HFFc6 (cell line): ENCODE measurements at places on chromosomes 4 and X. TPM values are rescaled to one million over a fixed set of nuclear protein-coding genes. Genes with fewer than 3 reads are reported as not detected.

- no peak for DNase-seq
Measured at GRCh38 chr4:116469582-116469981, 615.8 kb downstream of the TRAM1L1 start.

The AFM gene
- not detected in 2 replicates for total RNA-seq

GRCh38 chr4:7546809-7547367 is 112.2 kb upstream of the PSAPL1 start:
- peak; percentile 53 for DNase-seq

The BGN gene
- total RNA-seq, result 322 to 415 TPM (median 351 TPM) in 3 replicates

The F11 gene
- not detected in 2 replicates for total RNA-seq

- no peak for DNase-seq
Measured at GRCh38 chr4:40402556-40402955, 67.4 kb downstream of the CHRNA9 start.

- no peak for DNase-seq
Measured at GRCh38 chrX:38806875-38807621, 5.8 kb downstream of the MID1IP1 start.

The IRAK1 gene
- total RNA-seq, result 108 to 132 TPM (median 118 TPM) in 3 replicates

GRCh38 chr4:123453061-123453680 is 56.6 kb downstream of the SPRY1 start:
- DNase-seq, result peak; percentile 32

DNA sequence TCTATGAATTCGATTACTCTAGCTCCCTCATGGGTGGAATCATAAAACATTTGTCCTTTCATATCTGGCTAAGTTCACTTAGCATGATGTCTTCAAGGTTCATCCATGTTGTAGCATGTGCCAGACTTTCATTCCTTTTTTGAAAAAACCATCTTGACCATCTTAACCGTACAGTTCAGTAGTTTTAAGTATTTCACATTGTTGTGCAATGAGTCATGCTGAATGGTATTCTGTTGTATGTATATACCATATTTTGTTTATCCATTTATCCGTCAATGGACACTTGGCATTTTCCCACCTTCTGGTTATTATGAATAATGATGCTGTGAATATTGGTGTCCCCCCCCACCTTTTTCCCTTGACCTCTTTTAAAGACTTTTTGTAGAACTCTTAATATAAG is 72.4 kb upstream of the TLR2 start:
- peak; percentile 9 for DNase-seq

The TLR1 gene
- 0.07 to 0.10 TPM in 2 of 3 replicates, not detected in the other for total RNA-seq

- no peak for DNase-seq
Measured at GRCh38 chr4:96993560-96993959, 1149.7 kb downstream of the STPG2 start.

DNA sequence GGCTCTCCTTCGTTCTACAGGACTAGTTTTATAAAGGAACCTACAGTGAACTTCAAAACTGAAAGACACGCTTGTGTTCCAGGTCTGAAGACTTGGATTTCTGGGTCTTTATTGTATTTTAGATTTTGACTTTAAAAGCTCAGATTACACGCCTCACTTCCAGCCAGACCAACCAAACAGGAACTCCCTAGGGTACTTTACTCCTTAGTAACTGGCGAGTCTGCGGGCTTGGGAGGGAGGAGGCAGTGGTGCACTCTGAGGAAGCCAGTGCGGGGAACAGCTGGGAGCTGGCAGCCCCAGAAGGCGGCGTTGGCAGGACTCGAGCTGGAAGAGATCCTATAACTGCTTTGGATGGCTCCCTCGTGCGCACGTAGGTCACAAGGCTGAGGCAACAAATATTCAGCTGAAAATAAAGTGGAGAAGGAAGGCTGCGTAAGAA is 391 bp upstream of the PHKA1 start:
- no peak for DNase-seq

GRCh38 chr4:24003926-24004325 is 114.1 kb upstream of the PPARGC1A start:
- no peak for DNase-seq

DNA sequence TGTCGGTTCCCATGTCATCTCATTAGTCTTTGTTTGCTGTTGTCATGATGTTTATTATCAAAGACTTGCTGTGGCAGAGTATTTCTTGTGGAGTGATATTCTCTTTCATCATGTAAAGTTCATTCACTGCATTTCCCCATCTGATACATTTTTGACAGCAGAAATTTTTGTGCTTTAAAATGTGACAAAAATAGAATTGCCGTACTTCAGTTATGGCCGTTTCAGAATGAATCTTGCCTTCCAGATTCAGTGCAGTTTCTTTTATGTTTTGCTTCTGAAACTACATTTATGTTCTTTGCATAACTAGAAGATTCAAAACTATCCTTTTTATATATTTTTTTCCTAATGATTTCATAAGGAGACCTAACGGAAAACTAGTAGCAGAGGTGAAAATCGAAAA is 10.0 kb downstream of the CSTF2 start:
- DNase-seq, result no peak

The NOCT gene
- total RNA-seq, result 19.3 to 24.1 TPM (median 23.5 TPM) in 3 replicates

The LUZP4 gene
- not detected in 3 replicates for total RNA-seq

- peak; percentile 82 for DNase-seq
Measured at GRCh38 chrX:10634392-10635161, 14.2 kb upstream of the MID1 start.

DNA sequence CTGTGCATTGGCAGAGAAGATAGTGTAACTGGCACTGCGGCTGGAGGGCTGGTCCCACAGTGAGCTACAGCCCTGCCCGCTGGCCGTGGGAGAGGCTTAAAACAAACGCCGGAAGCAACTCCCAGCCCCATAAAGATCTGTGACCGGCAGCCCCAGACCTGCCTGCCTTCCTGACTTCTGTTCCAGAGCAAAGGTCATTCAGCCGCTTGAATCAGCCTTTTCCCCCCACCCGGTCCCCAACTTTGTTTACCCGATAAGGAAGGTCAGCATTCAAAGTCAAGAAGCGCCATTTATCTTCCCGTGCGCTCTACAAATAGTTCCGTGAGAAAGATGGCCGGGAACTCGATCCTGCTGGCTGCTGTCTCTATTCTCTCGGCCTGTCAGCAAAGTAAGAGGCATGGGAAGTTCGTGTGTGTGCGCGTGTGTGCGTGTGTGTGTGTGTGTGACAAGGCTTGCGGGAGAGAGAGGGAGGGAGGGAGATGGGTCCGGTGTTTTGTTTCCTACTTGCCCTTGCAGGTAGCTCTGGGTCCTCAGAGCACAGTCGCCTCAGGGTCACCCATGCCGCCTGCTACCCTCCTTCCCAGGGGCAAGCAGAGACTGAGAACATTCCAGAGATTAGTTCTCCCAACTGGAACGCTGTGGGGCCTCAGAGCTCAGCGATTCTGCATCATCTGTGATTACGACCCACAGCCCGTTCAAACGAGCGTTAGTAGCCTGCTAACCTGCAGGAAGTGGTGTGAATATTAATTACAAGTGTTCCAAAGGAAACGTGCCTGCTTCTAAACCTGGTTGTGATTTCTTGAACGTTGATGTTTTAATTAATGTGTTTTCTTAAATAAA is at the start of gene MGST2:
TSS of gene MGST2 (plus strand) at position 130 of the 840 bp plus-strand sequence. CDS start at position 331, 201 bp downstream.
- peak; percentile 68 for DNase-seq

- DNase-seq, result no peak
Measured at GRCh38 chr4:72629540-72629939, 60.5 kb upstream of the ADAMTS3 start.

The CT45A1 gene
- total RNA-seq, result not detected in 3 replicates

- DNase-seq, result no peak
Measured at GRCh38 chrX:12227412-12228041, 89.3 kb downstream of the FRMPD4 start.

The NEUROG2 gene
- not detected in 3 replicates for total RNA-seq

GRCh38 chr4:124997991-124998390 is 285.5 kb upstream of the ANKRD50 start:
- no peak for DNase-seq

DNA sequence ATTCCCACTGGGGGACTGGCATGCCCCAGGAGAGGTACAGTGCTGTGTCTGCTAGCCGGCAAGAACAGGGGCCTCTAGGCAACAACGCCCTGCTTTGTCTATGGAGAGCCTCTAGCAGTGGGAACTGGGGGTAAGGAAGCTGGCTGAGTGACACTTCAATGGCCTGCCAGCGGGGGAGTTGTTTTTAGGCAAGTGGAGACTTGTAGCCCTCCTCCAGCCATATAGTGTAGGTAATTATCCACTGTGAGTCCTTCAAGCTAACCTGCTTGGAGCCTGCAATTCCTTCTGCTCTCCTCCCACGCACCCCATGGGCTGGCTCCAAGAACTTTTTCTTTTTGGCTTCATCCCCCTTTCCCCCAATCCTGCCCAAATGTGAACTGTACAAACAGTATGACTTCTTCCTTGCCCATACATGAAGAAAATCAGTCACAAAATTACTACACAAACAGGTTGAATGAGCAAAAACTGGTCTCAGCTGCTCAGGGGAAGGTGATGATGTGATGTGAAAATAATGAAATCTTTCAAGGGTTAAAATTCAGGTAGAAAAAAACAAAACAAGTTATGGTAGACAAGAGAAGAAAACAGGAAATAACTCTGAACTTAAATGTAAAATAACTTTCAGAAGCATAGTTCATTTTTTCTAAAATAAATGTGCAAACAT is 33.1 kb downstream of the LEF1 start:
- no peak for DNase-seq

GRCh38 chrX:6021316-6022091 is 207.2 kb downstream of the NLGN4X start:
- peak; percentile 0 for DNase-seq

DNA sequence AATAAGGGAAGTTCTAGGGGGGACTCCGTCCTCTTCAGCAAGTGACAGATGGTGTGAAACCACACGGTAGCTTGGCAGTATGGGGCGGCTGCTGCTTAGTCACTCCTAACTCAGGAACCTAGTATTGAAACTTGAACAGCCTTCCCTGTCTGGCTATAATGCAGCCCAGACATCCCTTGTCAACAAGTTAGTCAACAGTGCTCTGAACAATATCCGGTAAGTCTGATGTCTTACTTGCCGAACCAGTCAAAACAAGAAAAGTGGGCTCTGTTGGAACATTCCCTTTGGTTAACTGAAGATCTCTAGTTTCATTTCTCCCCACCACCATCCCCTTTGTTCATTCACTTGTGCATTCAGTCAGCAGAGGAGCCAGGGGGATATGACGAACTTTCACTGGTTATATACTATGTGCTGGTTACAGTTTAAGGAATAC is 18.7 kb upstream of the CXCL13 start:
- DNase-seq, result no peak

- DNase-seq, result no peak
Measured at GRCh38 chr4:24799544-24800324, 4.4 kb downstream of the SOD3 start.

The SYNPO2 gene
- 11.6 to 39.7 TPM (median 27.2 TPM) in 3 replicates for total RNA-seq

GRCh38 chr4:107468812-107469211 is 251.2 kb downstream of the PAPSS1 start:
- no peak for DNase-seq

GRCh38 chr4:158015241-158015640 is 157.6 kb downstream of the GASK1B start:
- peak; percentile 56 for DNase-seq

The PPARGC1A gene
- not detected in 3 replicates for total RNA-seq

DNA sequence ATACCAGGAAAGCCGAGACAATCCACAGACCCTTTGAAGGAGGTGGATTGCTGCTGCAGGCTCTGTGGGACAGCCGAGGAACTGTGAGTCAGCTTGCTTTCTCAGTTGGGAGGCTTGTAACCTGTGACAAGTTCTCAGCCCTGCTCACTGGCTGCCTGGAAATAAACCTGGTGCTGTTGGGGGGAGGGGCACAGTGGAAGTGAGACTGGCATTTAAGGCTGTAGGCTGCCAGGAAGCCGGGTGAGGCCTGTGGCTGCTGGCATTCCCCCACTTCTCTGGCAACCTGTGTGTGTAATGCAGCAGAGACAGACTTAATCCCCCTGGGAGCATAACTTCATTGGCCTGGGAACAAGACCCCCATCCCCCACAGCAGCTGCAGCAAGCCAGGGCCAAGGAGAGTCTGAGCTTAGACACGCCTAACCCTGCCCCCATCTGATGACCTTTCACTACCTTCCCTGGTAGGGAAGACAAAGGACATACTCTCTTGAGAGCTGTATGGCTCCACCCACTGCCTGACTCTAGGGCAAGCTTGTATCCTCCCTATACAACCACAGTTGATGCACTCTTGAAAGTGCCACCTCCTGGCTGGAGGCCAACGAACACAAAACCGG is 64.1 kb downstream of the ALPK1 start:
- DNase-seq, result peak; percentile 1

DNA sequence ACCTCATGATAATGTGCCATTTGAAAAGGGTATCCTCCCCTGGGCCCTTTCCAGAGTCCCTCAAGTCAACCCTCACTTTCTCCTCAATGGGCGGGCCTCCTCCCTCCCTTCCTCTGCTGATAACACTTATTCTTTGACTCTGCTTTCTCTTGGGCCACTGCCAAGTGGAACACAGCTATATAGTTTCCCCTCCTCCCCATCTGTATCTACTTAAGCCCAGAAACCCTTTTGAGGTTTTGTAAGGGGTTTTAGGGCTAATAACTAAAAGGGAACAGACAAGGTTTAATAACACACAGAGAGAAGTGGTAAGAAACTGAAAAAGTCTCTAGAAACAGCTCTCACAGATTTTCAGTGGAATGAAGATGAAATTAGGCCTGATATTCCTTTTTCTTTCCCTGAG is 116.7 kb downstream of the GPC3 start:
- no peak for DNase-seq

DNA sequence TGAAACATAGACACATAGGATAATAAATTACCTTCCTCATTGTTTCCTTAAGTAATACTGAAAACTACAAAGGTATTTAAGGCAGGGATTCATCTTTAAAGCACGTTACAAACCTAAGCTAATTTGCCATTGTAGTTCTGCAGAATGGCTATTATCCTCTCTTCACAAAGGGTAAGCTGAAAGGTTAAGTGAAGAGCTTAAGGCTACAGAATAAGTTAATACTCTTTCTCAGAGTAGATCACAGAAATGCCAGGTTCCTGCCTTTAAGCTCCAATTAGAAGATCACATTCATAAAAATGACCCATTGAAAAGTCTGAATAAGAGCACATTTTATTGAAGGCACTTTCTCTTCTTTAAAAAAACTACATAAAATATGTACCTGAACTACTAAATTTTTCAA is 42.1 kb upstream of the PRDM5 start:
- no peak for DNase-seq

The GAGE2A gene
- total RNA-seq, result not detected in 3 replicates

DNA sequence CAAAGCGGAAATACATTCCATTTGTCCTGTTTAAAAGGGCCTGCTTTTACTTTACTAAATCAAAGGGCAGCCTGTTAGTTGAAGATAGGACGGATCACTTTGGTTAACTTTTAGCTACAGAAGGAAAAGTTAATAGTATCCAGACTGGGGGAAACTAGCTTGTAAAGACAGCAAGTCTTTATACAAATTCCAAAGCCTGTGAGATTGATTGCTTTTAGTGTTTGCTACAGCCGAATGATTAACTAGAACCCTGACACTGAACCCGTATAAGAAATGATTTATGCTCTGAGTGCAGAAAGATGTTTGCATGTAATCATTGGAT is 93.4 kb downstream of the FRAS1 start:
- DNase-seq, result no peak

- no peak for DNase-seq
Measured at GRCh38 chr4:1778642-1779392, 14.3 kb upstream of the FGFR3 start.

DNA sequence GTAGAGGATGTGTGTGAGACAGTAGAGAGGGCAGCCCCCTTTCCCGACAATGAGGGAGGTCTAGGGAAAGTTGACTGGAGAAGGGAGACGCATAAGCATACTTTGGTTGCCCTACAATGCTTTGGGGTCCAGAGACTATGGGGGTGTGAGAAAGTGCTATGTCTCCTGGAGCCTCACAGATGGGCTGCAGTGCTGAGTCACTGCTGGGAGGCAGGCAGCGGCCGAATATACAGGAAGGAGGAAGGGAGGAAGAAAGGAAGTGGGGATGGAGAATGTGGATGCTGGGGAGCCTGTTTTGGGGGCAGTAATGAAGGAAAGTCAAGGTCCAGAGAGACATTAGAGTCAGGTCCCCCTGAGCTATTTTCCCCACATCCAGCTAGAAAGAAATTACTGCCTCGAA is 12.7 kb downstream of the DRP2 start:
- DNase-seq, result no peak
